ENCODE measurements at places on chromosomes 7 and 10.

DNA sequence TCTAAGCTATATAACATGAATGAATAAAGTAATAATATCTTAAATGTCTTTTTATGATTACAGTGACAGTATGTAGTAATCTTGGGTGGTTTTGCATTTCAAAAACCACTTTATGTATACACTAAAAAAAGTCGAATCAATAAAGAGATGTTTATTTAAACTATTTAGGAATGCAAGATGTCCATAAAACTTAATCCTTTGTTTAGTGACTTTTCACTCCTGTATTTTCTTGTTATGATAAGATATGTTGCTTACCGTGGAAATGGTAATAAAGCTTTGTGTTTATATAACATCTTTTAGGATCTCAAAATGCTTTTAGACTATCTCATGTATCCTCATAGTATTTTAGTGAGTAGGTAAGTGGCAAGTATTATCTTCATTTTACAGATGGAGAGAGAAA, 48.5 kb downstream of the SP4 start:
- DNase-seq: no peak

- no peak for DNase-seq
Observed at GRCh38 chr7:100983451-100984187, 14.3 kb downstream of the MUC12 start.

DNA sequence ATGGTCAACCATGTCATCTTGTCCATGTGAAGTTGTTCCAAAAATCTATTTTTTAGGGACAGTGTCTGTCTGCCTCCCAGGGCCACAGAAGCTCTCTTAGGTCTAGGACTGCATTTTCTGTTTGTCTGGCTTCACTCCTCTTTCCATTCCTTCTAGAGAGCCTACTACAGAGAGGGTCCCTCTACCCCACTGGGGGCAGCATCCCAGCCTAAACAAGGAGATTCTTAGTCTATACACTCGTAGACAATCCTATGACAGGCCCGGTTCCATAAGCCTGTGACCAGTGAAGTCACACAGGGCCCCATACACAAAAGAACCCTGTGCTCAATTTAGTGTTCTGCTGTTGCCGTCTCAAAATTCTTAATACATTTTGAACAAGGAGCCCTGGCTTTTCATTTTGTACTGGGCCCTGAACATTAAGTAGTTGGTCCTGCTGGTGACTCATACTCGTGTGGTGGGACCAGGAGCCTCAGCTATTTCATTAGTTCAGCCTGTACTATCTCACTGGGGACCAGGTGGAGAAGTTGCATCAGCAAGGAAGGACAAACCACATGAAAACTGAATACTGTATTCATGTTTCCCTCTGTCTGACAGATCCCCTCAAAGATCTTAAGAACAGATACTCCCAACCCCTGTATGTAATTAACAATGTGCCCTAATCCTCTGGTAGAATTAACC, 23.5 kb upstream of the FAM180A start:
- DNase-seq: no peak

DNA sequence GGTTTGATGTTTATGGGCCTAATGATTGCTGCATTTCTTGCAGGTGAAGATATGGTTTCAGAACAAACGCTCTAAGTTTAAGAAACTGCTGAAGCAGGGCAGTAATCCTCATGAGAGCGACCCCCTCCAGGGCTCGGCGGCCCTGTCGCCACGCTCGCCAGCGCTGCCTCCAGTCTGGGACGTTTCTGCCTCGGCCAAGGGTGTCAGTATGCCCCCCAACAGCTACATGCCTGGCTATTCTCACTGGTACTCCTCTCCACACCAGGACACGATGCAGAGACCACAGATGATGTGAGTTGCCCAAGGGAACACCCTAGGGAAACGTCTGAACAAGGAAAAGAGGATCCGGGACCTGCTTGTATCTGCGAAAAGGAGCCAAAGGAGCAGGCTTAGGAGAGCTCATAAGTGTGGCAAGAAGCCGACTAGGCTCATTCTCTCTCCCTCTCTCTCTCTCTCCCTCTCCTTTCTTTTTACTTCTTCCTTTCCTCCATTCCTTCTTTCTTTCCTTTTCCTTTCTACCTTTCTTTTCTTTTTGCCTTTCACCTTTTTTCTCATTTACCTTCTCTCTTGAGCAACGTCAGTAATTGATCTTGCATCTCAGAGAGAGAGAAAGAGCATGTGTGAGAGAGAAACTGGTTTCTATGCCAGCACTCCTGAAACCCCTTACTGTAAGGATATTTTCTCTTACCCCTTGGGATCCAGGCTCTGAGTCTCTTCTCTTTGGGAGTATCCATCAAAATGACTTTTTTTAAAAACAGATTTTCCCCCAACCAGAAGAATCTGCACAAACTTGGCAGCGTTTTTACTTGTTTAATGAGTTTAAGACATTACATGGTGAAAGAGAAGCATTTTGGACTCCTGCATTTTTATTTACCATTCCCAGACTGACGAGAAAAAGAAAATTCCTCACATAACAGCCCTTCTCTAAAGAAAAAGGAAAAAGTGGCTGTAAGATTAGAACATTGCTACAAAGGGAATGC, 4.7 kb downstream of the DLX6 start:
- DNase-seq: no peak

DNA sequence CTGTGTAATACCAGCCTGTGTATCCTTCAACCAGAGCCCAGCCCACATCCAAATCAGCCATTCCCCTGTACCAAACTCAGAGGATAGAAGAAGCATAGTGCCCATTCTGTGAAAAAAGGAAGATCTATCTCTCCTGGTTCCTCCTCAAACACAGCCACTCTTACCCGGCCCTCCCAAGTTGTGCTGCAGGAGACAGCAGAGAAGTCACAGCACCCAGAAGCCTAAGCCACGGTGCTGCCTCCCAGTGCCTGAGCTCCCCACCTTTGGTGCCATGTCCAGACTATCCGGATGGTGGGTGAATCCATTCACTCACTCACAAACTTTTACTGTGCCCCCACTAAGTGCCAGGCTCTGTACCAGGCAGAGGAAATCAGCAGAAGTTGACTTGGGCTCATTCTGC, 166.0 kb upstream of the ZMIZ1 start:
- no peak for DNase-seq

DNA sequence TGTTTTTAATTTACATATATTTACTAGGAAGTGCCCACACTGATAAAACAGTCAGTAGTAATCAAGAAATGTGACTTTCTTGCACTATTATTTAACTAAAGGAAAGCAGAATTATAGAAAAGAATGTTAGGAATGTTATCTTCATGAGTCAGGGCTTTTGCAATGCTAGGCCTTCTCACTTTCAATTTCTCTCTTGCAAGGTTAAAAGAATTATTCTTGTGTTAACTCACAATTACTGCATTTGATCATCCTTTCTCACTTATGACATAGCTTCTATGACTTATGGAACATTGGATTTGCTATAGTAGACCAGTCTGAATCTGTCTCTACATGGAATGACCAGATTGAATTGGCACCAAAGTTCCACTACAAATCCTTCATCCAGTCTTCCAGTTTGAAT, 192.4 kb downstream of the SDK1 start:
- no peak for DNase-seq

DNA sequence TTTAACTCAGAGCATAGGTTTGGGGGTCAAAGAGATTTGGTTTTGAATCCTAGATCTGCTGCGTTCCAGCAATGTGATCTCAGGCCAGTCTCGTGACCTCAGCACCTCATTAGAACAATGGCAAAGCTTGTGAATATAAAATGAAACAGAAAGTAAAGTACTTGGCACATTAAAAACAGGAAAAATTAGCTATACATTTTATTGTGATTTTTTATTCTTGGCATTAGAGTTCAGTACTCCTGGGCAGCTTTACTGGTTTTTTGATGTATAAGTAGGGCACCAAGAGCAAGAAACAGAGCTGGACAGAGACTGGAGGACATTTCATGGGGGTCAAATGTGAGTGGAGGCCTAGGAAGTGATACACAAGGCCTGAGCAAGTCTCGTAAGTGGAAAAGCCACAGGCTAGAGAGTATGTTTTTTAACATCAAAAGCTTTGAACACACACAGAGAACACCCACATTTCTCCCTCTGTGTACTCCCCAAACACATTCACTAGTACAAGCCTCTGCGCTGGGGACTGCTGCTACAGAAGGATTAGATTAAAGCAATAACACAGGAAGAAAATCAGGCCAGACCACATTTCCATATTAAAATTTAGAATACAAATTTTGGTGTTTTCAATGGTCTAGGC, 157.2 kb upstream of the SLC25A13 start:
- DNase-seq: no peak

- DNase-seq: no peak
Observed at GRCh38 chr10:12639996-12640944, 290.9 kb downstream of the CAMK1D start.

DNA sequence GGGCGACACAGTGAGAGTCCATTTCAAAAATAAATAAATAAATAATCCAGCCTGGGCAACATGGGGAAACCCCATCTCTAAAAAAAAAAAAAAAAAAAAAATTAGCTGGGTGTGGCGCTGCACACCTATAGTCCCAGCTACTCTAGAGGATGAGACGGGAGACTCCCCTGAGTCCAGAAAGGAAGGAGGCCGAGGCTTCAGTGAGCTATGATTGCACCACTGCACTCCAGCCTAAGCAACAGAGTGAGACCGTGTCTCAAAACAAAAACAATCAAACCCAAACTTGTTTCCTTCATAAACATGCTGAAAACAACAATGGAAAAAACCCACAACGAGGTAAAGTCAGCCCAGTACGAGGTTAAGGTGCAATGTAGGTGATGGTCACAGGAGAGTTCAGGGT, 1.2 kb downstream of the COX19 start:
- no peak for DNase-seq

Data from activated CD4-positive, alpha-beta T cell treated with anti-CD3 and anti-CD28 coated beads for 48 hours (primary cell).